CD4-positive, alpha-beta memory T cell (primary cell): ENCODE measurements at places on chromosomes 11 and 22.

DNA sequence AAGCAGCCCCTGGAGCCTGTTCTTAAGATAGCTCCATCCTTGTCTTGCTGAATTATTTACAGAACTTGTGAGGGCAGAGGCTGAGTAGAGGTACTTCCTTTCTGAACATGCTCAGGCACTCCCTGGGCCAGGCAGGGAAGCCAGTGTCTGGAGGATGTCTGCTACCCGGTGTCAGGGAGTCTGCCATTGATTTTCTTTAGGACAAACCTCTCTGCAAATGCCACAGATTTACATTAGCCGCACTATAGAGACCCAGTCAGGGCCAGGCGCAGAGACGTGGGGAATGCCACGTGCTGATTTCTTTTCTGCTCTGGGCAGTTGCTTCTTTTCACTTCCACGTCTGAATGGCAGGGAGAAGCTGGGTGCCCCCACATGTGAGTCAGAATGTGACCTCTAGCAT lies 585.5 kb downstream of the NTM start:
- no peak for DNase-seq

GRCh38 chr22:25697181-25697664 lies 44.8 kb upstream of the MYO18B start:
- no peak for DNase-seq

DNA sequence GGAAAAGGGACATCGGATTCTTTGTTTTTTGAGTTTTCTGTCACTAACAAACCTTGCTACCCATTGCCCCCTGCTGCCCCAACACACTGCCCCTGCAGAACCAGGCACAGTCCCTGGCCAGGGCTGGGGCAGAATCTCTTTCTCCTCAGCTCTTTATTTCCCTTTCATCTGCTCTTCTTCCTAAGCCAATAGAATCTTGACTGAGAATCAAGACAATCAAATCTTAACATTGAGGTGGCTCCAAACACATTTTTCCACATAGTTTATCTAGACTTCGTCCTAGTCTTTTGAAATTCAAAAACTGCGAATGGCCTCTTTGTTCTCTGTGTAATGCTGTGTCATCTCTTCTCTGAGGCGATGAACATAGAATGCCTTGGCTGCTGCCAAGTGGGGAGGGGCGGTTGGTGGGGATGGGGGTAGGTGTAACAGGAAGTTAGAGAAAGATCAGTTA lies 16.1 kb upstream of the NTM start:
- no peak for DNase-seq

DNA sequence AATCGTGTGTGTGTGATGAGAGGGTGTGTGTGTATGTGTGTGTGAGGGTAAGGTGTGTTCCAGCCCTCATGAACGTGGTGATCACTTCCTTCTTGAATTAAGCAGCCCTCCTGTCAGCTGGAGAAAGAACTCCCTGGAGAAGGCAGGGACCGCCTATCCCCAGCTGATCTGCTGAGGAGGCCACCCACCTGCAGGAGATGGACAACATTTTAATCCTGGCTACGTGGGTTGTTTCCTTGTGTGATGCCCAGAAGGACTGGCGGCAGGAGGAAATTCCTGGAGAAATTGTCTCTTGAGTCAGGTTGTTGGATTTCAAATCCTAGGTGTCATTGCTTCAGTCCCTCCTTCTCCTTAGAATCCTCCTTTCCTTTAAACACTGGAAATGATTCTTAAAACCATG lies 878.8 kb downstream of the NTM start:
- DNase-seq, result no peak

- DNase-seq, result no peak
These were observed 17.7 kb downstream of the CDKN1C start for GRCh38 chr11:2867722-2868505.

GRCh38 chr11:71169313-71169712 lies 83.1 kb downstream of the SHANK2 start:
- DNase-seq, result no peak

GRCh38 chr22:26816726-26817125 lies 159.3 kb downstream of the MIAT start:
- DNase-seq, result no peak

- no peak for DNase-seq
These were observed 9.1 kb upstream of the CCDC179 start for GRCh38 chr11:22869325-22869724.

GRCh38 chr11:114110952-114111947 lies 51.7 kb downstream of the ZBTB16 start:
- DNase-seq, result no peak

- peak; percentile 71 for DNase-seq
These were observed at the start of gene PDE3B for GRCh38 chr11:14643697-14644225. Gene PDE3B, plus strand, starts transcription at chr11:14643804. Its CDS starts 272 bp downstream, at chr11:14644076.

GRCh38 chr11:71949034-71949433 lies 20.2 kb downstream of the RNF121 start:
- no peak for DNase-seq

DNA sequence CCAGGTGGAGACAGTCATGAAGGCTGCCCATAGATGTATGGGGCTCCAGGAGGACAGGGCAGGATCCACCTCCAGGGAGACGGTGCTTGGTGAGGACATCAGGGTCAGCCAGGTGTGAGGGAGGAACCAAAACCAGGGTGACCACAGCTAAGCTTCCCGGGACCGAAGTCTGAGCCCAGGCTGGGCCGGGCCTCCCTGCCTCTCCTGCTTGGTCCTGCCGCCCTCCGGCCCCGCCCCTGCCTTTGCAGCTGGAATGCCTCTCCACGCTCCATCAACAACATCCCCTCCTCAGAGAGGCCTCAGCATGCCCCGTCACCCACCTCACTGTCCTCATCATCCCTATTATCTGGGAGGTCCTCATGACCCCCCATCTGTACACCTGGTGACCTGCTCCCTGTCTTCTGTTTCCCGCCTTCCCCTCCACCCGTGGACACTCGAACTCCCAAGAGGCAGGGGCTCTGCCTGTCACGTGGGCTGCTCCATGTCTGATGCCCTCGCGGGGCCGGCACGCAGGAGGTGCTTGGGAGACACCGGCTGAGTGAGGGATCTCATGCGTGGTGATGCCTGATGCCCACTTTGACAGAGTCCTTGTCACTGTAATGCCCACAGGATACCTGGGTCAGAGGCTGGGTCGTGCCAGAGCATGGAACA lies 59.4 kb downstream of the RTL6 start:
- no peak for DNase-seq

- no peak for DNase-seq
These were observed 51.2 kb upstream of the BIRC3 start for GRCh38 chr11:102266099-102266498.

GRCh38 chr22:27438271-27438980 lies 363.1 kb downstream of the MN1 start:
- no peak for DNase-seq

DNA sequence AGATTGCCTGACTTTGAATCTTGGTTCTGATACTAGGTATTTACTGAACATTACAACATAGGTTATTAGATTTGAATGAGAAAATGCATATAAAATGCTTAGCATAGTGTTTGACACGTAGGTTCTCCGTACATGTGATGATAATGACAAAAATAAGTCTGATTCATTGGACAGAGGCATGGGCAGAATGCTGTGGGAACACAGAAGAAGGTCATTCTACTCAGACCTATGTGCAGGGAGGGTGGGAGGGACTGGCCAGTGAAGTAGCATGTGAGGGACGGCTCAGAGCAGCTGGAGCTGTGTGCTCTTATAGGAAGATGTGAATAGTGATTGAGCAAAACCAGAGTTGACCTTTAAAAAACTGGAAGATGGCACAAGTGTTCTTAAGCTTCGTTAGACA lies 256.8 kb upstream of the RAG2 start:
- no peak for DNase-seq

- no peak for DNase-seq
These were observed 322.2 kb upstream of the DDI1 start for GRCh38 chr11:103714246-103714645.

DNA sequence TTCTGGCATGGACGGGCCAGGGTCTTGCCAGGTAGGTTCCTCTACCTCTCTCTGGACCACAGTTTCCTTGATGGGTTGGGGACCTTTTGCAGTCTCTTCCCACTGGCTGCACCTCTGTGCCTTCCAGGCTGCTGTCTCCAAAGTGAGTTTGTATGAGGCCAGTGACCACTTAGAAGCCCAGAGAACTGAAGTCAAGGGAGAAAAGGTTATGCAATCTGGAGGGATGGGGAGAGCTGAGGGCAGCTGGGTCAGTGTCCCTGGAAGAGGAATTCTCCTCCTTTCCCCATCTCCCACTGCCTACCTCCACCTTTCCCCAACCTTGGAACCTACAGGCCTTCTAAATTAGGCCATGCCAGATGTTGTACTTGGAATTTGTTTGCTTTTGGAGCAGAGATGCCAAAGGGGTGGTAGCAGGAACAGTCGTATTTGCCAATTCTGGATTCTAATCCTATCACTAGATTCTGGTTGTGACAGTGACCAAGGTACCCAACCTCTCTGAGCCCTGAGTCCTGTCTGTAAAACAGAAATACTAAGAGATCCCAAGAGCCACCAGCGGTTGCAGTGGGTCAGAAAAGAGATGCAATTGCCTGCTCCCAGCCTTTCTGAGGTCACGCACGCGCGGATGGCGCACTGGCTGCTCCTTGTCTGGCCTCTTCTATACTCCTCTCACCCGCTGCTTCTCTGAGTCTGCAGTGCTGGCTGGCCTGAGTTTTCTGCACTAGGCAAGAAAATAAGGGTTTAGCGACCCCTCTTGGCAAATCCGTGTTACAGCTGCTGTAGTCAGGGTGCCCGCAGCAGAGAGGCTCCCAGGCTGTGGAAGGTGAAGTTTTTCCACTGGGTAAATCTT lies 10.7 kb upstream of the ACCSL start:
- DNase-seq, result peak; percentile 7

- DNase-seq, result no peak
These were observed 255.3 kb downstream of the SBF2 start for GRCh38 chr11:10038521-10039302.

DNA sequence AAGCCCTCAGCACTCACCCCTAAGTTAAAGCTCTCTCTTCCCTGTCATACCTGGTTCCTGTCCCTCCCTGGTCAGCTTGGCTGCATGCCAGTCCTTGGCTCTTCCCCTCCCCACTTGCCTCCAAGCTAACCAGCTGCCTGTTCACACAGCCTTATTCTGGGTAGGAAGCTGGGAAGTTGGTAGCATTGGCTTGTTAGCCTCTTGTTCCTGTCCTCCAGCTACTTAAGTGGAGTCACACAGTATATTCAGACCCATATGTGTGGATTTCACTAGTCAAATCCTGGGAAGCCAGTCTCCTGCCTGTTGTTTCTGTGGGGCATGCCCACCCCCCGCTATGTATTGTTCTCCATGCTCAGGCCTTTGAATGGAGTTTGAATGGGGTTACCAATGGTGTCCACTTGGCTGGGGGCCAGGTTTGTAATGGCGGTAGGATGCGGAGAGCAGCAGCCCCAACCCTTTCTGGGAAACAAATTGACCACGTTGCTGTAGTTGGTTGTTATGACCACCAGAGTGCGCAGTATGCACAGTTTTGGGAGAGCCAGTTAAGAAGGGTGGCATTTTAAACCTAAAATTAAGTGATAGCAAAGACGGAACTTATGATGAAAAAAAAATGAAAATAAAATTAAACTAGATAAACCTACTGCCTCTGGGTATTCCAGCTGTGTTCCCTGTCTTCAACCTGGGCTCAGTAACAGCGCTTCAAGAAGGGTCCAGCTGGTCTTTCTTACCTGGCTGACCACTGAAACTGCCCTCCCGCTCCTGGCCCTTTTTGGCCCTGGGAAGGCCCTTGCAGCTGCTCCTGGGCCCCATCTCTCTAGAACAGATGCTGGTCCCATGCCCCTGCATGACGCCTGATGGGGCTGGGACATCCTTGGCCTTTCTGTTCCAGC lies 10.7 kb upstream of the RPS3 start:
- DNase-seq, result peak; percentile 76

- DNase-seq, result peak; percentile 71
These were observed 6.3 kb downstream of the CD44 start for GRCh38 chr11:35145271-35145670.

DNA sequence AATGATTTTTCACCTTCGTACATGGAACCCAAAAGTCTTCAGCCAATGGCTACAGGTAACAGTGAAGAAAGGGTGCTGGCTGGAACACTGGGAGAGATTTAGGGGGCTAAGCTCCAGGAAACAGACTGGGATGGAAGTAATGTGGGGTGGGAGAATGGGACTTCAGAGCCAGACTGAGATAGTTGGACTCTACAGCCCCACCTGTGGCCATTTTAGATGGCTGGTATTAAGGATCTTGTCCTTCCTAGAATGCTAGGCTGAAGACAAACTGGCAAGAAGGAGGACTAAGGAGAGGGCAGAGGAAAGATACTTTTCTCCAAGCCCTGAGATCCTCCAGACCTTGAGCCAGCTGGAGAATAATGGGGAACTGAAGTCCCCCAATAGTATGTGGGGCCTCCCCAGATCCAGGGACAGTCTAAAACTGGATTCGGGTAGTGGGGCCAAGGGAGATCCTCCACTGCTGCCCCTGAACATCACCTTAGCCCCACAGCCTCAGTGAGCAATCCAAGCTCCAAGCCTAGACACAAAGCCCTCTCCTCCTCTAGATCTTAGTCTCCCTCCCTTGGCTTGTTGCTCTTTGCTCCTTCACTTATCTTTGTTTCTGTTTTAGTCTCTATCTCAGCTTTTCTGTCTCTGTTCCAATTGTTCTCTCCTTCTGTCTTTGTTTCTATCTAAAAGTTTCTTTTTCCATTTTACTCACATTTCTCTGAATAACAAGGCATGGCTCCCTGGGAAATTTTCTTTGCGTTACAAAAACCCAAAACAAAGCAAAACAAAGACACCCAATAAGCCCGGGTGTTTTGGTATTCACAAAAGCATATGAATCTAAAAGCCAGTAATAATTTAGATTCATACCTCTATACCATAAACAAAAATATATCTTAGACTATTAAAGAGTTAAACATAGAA lies 16.2 kb upstream of the RRAS2 start:
- DNase-seq, result no peak

DNA sequence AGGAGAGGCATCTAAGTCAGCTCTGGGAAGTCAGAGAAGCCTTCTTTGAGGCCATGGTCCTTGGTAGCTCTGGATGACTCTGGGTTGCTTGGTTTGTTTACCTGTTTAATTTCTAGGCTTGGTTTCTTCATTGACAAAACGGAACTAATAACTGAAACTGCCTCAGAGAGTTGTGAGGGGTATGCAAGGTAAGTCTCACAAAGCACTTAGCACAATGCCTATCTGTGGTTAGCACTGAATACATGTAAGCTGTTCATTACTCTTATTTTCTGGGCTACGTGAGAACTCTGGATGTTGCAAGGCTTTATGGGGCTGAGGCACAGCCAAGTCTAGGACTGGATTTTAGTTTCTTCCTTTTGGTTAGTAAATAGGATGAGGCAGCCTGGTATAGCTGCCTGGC lies 225.8 kb upstream of the NCAM1 start:
- DNase-seq, result no peak
